Aortic smooth muscle cell (primary cell): ENCODE measurements at places on chromosomes 7 and 10. TPM values are rescaled to one million over a fixed set of nuclear protein-coding genes. Genes with fewer than 3 reads are reported as not detected.

The PROSER2 gene
- total RNA-seq, result 2.0 and 2.1 TPM in 2 replicates

The ADCY1 gene
- total RNA-seq, result 0.12 and 0.13 TPM in 2 replicates

The INTS1 gene
- 32.3 and 33.8 TPM in 2 replicates for total RNA-seq

The SAMD9 gene
- 25.6 and 26.8 TPM in 2 replicates for total RNA-seq

The LRRC61 gene
- total RNA-seq, result not detected in 2 replicates

The GIMAP2 gene
- total RNA-seq, result 0.68 and 1.6 TPM in 2 replicates

The FGFBP3 gene
- 0.56 and 1.1 TPM in 2 replicates for total RNA-seq

The BMPR1A gene
- 54.3 and 64.3 TPM in 2 replicates for total RNA-seq

The SLC29A4 gene
- total RNA-seq, result 0.40 and 0.75 TPM in 2 replicates

The RET gene
- 0.13 TPM in 1 of 2 replicates, not detected in the other for total RNA-seq

The ZNF488 gene
- under 0.01 TPM in 1 of 2 replicates, not detected in the other for total RNA-seq

The NPY4R2 gene
- not detected in 2 replicates for total RNA-seq

The ATG9B gene
- 0.06 TPM in 1 of 2 replicates, not detected in the other for total RNA-seq

The STYXL1 gene
- total RNA-seq, result 37.4 and 44.9 TPM in 2 replicates

The SNX13 gene
- 33.2 and 43.0 TPM in 2 replicates for total RNA-seq

The CDNF gene
- total RNA-seq, result 2.0 and 2.1 TPM in 2 replicates

The SLC13A4 gene
- 1.6 and 2.3 TPM in 2 replicates for total RNA-seq

The CRYGN gene
- 0.12 and 0.13 TPM in 2 replicates for total RNA-seq

The PPP1R17 gene
- not detected in 2 replicates for total RNA-seq

The EPC1 gene
- total RNA-seq, result 21.9 and 29.6 TPM in 2 replicates

The UNC5B gene
- total RNA-seq, result 22.4 and 33.7 TPM in 2 replicates

The GCK gene
- total RNA-seq, result 0.25 and 0.26 TPM in 2 replicates

The GBX1 gene
- total RNA-seq, result not detected in 2 replicates

The BLNK gene
- total RNA-seq, result not detected in 2 replicates

The PCDH15 gene
- not detected in 2 replicates for total RNA-seq

The SEC31B gene
- total RNA-seq, result 2.5 and 2.7 TPM in 2 replicates

The CHN2 gene
- 0.26 TPM in 1 of 2 replicates, not detected in the other for total RNA-seq

The HOXA2 gene
- total RNA-seq, result 0.79 and 0.99 TPM in 2 replicates

The OPN4 gene
- not detected in 2 replicates for total RNA-seq
